Stimulated activated CD4-positive, alpha-beta T cell treated with anti-CD3 and anti-CD28 coated beads, TNF-alpha, amount 100 ng/mL, for 1 hour (primary cell): ENCODE measurements at places on chromosomes 12 and 14.
A peak's percentile ranks its signal among the peaks of the same experiment; 100 is the strongest.

GRCh38 chr14:90839024-90839888 lies 23.0 kb upstream of the TTC7B start:
- DNase-seq, result no peak

DNA sequence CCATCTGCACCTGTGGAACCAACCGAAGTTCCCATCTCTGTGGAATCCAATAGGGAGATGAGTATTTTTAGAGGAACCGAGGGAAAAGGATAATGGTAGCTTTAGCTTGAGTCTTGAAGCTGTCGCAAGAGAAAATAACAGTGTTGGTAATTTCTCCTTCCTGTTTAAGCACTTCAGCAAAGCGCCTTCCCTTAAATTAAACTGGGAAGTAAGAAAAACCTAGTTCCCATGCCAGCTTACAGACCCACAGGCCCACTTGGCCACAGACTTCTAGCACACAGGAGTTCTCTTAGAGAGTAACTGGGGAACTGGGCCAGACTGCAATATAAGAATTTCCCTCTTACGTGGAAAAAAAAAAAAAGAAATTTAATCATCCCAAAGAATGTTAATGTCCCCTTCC lies 223.8 kb downstream of the EFCAB11 start:
- DNase-seq, result no peak

GRCh38 chr12:102095677-102096263 lies 24.1 kb downstream of the NUP37 start:
- DNase-seq, result no peak

GRCh38 chr12:102406033-102406584 lies 74.3 kb downstream of the IGF1 start:
- no peak for DNase-seq

- peak; percentile 19 for DNase-seq
These were observed 18.4 kb downstream of the OLR1 start for GRCh38 chr12:10153271-10154144.

DNA sequence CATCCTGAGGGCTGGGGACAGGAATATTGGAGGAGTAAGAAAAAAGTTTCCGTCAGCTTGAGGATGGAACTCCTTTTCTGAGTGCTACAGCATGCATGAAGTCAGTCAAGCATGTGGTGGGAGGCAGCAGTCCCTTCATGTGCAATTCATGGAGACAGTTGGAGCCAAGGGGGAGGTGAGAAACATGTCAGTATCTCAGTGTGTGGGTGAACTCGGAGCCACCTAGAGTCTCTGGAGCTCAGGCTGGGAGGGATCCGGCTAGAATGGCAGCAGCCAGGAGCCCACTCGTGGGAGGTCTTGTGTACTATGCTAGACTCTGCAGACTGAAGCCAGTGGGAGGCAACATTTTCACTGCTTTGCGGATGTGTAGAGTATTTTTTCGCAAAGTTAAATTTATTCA lies 60.3 kb downstream of the AVPR1A start:
- no peak for DNase-seq

DNA sequence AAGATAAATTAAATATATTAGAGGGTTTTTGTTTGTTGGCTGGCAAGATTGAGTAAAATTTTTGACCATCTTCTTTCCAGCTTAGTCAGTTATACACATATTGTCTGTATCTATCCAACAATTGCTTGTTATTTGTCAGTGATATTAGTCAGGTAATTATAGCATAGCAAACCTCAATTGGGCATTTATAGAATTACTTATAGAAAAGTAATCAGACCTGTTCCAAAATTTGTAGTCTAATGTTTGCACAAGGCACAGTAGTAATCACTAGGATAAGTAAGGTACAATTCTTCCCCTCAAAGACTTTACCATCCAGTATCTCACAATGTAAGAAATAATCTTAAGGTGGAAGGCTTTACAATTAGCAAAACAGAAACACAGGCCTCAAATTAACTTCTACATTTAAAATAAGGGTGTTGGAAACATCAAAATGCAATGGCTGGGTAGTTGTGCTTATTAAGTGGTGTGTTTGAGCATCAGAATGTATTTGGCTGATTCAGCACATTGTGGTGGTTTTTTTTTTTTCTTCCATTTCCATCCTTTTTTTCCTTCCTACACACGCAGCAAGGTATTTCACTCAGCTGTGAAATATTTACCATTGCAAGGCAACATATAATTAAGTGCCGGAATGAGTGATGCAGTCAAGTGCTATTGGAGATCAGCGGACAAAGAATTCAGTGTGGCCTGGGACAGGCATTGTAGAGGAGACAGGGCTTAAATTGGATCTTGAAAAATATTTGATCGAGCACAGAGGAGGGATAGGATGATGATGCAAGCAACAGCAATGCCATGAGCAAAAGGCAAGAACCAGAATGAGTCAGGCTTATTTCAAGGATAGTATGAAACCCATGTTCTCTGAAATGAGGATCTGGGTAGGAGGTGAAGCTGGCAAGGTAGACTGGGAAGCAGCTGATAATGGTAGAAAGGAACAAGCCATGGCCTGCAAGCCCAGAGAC lies 178.2 kb downstream of the AKAP6 start:
- no peak for DNase-seq

DNA sequence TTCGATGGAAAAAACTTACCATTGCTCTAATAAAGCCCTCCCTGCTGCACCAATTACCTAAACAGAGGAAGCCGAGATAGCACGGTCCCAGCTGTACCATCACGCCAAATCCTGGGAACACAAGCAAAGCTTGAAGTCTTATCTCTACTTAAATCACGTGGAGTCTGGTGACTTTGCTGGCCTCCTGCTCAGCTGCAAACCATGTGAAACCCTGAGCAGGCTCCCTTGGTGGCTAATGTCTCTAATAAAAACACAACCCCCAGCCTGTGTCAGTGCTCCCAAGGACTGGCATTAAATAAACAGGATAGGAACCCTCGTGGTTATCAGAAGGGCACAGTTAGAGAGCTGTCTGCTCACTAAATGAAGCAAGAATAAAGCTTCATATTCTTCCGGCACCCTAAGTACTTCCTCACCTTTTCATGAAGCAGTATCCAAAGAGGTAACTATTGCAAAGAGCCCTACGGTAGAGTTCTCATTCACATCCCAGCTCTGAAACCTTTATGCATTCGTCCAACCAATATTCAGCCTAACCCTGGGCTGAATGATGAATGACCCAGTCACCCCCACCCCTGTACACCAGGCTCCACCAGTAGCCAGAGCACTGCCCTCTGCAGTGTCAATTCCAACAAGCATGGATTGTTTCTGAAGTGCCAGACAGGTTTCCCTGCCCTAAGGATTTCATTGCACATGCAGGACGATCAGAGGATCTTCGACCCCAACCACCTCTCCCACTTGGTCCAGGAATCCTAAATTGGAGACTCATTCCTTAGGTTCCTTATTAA lies 452.7 kb upstream of the TMPO start:
- no peak for DNase-seq

DNA sequence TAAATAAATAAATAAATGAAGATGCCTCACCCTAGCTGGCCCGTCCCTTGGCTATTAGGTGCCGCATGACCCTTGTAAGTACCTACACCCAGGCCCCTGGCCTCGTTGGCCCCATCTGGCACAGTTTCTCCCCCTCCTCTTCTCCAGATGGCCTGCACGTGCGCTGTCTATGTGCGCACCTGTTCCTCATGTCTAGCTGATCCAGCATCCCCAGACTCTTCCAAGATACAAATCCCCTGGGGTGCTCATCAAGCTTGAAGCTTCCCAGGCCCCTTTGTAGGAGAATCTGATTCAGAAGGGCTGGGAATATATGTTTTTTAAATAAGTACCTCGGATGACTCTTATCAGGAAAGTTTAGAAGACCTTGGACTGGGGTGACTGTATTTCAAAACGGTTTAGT lies 133.3 kb downstream of the CHST11 start:
- DNase-seq, result no peak

DNA sequence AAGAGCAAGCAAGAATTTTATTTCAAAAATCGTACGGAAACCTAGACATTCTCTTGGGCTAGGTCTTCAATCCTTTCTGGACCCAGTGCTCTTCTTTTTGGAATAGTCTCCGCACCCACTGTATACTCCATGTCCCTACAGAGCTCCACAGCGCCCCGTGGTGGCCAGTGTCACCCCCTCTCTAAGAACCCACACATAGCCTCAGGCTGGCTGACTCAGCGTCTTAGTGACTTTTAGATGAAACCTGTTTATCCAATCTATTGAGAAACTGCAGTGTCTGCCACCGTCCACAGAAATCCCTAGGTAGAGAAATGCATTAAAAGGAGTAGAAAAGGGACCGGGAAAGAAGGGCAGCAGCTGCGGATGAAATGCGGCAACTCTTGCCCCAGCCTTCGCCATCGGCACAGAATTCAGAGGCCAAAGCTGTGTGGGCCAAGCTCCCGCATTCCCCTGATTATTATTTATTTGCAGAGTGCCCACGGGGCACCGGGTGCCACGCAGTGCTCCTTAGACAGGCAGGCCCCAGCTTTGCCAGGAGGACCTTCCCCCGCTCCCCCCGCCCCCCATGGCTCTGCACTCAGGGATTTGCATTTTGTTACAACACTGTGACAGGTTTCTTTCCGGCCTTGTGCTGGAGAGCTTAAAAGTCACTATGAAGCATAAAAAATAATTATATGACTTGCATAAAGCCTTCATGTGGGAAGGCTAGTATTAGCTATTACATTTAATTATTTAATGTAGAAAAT lies 170.1 kb upstream of the FKBP4 start:
- DNase-seq, result no peak

- no peak for DNase-seq
These were observed 296.1 kb upstream of the DIO2 start for GRCh38 chr14:80507292-80507869.

DNA sequence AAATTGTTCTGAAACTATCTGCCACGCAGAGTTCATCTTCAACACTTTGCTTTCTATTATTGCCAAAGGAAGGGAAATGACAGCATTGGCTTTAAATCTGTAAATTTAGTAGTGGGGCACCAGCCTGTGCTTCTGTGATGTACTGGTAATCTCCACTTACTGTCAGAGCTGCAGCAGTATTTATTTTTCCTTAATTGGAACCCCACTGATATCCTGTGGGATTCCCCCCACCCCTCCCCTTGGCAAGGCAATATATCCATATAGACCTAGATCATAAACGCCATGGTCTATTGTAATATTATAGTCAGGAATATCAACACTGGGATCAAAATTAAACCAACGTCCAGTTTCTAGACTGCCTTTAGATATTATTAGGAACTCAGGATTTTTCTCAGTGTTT lies 96.7 kb downstream of the RMST start:
- no peak for DNase-seq

- DNase-seq, result no peak
These were observed 11.2 kb downstream of the SERPINA1 start for GRCh38 chr14:94376976-94377865.

GRCh38 chr12:124750149-124750656 lies 113.5 kb downstream of the SCARB1 start:
- no peak for DNase-seq

DNA sequence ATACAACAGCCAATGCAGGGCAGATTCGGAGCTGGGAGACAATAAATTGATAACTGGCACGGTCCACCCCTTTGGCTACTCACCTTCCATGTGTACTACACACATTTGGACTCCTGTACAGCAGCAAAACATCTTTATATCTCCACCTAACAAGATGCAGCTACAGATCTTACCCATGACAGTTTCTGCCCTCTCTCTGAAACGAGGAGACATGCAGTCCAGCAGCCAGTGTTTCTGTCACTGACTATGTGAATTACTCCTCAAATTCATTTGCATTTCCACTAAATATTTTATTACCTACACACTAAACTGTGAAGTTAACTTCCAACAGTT lies 58.7 kb upstream of the BEGAIN start:
- DNase-seq, result no peak

- no peak for DNase-seq
These were observed 136.2 kb downstream of the NDUFA12 start for GRCh38 chr12:94867066-94867855.

- DNase-seq, result no peak
These were observed 180.7 kb upstream of the NRXN3 start for GRCh38 chr14:77989441-77989991.

- DNase-seq, result no peak
These were observed 67.4 kb downstream of the DAD1 start for GRCh38 chr14:22521449-22522239.

DNA sequence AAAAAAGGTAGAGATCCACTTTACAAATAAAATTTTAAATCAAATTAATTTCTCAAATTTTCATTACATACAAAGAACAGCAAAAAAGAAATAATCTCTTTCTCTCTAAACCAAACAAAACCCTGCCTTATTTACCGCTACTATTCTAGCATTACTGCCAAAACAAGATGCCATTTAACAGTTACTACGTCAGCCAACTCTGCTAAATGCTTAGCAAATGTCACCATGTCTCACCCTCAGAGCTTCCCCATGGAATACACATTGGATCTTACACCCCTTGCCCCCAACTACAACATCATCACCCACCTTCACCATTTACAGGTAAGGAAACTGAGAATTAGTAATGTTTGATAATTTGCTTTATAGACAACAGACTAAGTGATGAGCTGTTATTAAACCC lies 23.0 kb upstream of the NR2C1 start:
- no peak for DNase-seq

- DNase-seq, result no peak
These were observed 28.2 kb upstream of the BCL11B start for GRCh38 chr14:99300190-99300589.

DNA sequence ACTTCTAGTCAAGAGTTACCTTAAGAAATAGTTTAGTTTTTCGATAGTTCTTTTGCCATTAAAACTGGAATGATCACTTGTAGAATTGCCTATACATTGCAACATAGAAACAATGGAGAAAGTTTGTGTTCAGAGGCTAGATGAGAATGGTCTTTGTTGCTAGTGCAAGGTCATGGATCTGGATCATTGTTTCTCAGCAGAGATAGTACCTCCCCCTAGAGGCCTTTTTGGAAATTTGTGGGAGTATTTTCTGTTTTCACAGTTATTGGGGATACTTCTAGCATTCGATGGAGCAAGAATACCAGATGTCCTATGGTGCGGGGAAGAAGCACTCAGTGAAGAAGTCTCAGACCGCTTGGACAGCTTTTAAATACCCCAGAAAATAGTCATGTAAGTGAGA lies 138.8 kb upstream of the HMGA2 start:
- no peak for DNase-seq

DNA sequence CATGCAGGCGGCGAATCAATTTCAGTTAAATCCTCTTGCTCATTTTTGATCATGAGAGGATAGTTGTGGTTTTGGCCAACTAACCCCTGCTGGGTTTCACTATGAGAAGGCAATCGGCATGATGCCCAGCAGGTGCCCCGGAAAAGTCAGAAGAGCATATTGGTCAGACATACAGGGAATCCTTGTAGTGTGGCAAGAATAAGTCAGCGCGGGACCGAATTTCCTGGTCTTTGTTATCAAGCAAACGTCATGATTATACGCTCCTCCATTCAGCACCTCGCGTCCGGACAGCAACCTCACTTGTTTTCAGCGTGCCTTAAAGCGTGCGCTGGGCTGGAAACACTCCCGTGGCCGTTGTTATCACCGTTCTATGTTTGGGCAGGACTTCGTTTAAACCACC lies 1.8 kb downstream of the TBC1D30 start:
- DNase-seq, result no peak

DNA sequence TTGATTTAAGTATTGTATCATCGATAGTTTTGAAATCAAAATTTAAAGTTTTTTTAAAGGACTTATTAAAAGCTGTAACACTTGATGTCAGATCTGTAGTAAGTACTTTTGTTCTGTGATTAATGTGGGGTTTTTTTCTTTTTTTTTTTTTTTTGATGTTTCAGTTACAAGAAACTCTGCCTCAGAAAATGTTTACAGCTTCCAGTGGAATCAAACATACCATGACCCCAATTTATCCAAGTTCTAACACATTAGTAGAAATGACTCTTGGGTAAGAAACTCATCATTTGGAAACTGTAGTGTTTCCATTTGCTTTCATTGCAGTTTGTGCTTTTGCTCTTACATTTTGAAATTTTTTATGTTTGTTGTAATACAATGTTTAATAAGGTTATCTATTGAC lies 45.6 kb downstream of the TBK1 start:
- no peak for DNase-seq

GRCh38 chr12:119911182-119911581 lies 34.1 kb upstream of the CIT start:
- DNase-seq, result no peak
